Activated T-helper 1 cell treated with anti-CD3 and anti-CD28 coated beads, Interleukin-2, amount 50 U/mL, for 16 hours (primary cell): ENCODE measurements at places on chromosomes 6 and 20.

DNA sequence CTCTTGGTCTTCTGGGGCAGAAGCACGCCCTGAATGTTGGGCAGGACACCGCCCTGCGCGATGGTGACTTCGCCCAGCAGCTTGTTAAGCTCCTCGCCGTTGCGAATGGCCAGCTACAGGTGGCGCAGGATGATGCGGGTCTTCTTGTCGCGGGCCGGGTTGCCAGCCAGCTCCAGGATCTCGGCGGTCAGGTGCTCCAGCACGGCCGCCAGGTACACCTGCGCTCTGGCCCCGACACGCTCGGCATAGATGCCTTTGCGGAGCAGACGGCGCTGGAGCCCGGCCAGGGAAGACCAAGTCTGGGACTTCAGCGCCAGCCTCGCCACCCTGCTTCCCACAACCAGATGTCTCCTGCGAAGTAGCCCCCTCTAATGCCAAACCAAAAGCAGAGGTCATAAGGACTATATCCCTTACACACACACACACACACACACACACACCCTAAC lies 8.0 kb upstream of the SLC17A3 start:
- DNase-seq = peak; percentile 6

- no peak for DNase-seq
These were observed 38.1 kb upstream of the CD83 start for GRCh38 chr6:14079433-14079832.

DNA sequence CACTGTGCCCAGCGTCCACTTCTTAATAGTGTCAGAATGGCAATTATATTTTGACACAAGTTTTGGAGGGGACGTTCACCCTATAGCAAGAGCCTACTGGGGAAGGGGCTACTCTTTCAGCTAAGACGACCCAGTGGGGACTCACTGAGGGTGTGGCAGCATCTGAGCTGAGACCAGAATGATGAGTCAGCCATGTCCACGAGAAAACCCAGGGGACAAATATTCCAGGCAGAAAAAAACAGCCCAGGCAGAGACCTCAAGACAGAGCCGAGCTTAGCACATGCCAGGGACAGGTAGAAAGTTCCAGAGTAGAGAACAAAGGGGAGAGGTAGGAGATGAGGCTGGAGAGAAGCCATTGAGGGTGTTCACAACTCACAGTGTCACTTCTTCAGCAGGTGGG lies 11.2 kb downstream of the CNBD2 start:
- DNase-seq = no peak

DNA sequence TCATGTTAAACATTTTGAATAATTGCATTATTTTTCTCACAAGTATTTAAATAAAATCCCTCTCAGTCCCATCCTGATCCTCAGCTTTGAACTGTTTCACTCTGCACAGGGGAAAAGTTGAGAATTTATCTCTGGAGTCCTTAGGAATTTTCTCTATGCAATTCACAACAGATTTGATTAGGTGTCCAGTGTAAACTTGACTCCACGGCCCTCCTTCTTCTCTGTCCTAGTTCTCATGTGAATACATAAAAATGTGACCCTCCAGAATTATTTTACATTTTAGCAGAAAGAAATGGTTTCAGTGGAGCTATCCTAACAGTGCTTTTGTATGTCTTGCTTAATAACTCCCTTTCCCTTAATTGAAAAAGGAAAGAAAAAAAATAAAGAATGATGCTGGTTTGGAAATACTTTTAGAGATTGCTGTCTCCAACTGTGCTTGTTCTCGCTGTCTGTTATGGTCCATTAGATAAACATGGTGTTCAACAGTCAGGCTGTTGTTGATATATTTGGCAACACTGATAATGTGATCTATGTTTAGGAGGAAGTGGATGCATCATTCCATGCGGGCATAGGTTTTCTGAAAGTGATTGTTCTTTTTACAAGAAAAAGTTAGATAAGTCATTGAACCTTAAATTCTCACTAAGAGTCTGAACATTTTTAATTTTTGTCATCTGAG lies 599.4 kb upstream of the CITED2 start:
- DNase-seq = no peak

DNA sequence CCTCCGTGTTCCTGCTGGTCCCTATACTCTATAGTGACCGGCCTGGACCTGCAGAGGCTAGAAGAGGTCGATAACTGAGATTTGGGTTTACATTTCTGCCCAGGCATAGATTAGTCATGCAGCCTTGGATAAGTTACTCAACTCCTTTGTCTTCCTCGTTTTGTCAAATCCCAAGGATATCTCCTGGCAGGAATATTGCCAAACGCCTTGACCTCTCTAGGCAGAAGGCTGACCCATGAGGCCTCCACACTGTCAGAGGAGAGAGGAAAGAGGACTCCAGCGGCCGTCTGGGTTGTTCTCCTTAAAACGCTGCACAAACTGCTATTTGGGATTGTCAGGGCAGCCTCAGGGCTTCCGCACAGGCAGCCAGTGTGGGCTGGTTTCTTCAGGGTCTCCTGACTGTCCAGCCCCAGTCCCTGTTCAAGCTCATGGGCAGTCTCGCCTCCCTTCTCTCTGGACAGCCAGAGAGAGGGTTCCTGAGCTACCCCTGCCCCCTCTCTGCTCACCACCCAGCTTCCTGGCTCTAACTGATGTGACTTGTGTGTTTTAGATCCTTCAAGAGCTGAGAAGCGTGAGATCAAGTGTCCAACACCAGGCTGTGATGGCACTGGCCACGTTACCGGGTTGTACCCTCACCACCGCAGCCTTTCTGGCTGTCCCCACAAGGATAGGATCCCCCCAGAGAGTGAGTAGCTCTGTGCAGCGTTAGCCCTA lies 44.7 kb upstream of the PCMTD2 start:
- no peak for DNase-seq

DNA sequence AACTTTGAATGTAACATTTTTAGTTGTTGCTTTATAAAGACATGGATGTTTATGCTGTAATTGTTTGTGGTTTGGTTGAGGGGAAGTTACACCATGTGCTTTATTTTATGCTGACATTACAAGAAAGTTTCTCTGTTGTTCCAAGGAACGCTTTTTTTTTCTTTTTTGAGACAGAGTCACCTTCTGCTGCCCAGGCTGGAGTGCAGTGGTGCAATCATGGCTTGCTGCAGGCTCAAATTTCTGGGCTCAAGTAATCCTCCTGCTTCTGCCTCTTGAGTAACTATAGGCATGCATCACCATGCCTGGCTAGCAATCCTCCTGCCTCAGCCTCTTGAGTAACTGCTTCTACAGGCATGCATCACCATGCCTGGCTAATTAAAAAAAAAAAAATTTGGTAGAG lies 21.0 kb upstream of the IFNGR1 start:
- DNase-seq = no peak

- DNase-seq = no peak
These were observed 23.4 kb downstream of the FAM217A start for GRCh38 chr6:4055420-4056041.

DNA sequence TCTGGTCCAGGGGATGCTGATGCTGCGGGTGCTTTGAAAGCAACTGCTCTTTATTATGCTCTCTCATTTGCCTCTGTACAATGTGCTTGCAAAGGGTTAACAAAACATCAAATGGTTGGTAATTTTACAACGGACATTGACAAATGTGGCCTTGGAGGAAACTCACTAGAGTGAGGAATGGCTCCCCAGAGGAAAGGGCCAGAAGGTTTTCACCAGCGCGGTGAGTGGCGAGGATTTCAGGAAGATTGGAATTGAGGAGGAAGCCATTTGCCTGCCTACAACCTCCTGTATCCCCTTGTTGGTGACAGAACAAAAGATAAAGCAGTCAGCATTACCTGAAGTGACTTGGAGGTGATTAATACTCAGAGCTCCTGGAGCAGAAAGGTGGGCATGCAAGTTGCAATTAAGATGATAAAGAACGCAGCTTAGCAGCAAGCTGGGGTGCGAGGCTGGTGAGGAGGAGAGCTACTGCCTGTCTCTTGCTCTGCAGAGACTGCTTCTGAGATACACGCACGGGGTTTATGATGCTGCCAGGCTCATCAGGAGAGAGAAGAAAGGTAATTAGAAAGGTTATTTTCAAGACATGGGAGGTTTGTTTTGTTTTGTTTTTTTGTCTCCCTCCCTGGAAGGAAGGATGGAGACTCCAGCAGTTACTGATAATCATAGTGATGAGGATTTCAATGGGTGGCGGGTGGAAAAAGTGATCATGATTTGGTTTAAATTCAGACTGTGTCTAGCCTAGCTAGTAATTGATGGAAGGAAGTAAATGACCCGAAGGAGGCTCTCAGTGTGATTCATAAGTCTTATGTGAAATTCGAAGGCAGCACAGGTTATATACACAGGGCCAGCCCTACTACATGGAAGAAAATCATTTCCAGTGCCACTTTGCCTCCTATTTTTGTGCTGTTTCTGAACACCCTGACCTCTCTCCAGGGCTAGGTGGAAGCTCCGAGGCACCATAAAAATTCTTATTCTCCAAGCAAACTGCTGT lies 141.6 kb upstream of the DTNBP1 start:
- DNase-seq = no peak
